Caco-2 (cell line): ENCODE measurements at places on chromosomes 5 and 9. TPM values are rescaled to one million over a fixed set of nuclear protein-coding genes. Genes with fewer than 3 reads are reported as not detected.

DNA sequence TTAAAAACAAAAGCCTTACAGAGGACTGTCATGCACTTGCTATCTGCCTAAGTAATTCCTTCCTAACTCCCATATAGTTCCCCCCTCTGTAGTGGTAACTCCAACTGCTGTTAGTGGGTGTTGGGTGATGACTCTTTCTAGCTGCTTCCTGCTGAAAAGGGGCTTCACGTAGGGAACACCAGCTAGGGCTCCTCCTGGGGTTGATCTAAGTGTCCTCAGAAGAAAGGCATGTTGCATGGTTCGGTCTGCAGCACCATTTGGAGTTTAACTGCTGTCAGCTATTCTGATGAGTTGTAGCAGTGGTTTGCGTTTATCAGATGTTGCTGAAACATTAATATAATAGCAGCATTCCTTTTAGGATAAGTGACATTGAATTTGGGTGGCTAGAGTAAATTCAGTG is 281.9 kb upstream of the TUSC1 start:
- H3K36me3 ChIP-seq = no peaks in the 10 kb centered on the region
- no peak overlapping the region for H3K4me3 ChIP-seq
- no peaks in the 10 kb centered on the region for H3K27me3 ChIP-seq
- H3K4me1 ChIP-seq = no peaks in the 10 kb centered on the region
- DNase-seq = no peak
- H3K27ac ChIP-seq = no peak overlapping the region

- H3K36me3 ChIP-seq = no peaks in the 10 kb centered on the region
- no peaks in the 10 kb centered on the region for H3K27me3 ChIP-seq
- H3K4me1 ChIP-seq = peaks cover 3% of the 10 kb centered on the region; the same call in 1 of the 2 replicates
- no peak overlapping the region for H3K4me3 ChIP-seq
- DNase-seq = no peak
Observed at GRCh38 chr5:31078956-31079355, 114.5 kb upstream of the CDH6 start.

GRCh38 chr9:73152953-73153352 is 1.3 kb downstream of the ANXA1 start:
- H3K27me3 ChIP-seq = no peaks in the 10 kb centered on the region
- H3K4me1 ChIP-seq = no peaks in the 10 kb centered on the region
- H3K4me3 ChIP-seq = no peak overlapping the region
- H3K36me3 ChIP-seq = no peaks in the 10 kb centered on the region
- DNase-seq = no peak

DNA sequence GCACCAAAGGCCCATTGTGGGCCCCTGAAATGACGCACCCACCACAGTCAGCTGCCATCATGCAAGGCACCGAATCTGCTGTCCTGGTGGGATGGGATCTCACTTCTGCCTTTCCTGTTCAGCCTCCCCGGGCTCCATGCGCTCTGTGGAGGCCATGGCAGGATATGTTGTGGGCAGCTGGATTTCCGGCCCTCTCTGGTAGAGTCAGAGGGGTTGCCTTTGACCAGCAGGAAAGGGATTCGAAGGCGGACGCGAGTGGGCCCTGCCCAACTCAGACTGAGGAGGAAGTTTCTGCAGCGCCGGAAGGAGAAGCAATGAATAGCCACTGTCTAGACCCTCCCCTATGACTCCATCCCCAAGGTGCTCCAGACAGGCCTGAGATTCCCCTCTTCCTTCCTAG is 35.5 kb downstream of the GADD45G start:
- DNase-seq = no peak
- no peaks in the 10 kb centered on the region for H3K4me1 ChIP-seq
- no peak overlapping the region for H3K4me3 ChIP-seq
- H3K27ac ChIP-seq = no peak overlapping the region
- no peaks in the 10 kb centered on the region for H3K36me3 ChIP-seq

DNA sequence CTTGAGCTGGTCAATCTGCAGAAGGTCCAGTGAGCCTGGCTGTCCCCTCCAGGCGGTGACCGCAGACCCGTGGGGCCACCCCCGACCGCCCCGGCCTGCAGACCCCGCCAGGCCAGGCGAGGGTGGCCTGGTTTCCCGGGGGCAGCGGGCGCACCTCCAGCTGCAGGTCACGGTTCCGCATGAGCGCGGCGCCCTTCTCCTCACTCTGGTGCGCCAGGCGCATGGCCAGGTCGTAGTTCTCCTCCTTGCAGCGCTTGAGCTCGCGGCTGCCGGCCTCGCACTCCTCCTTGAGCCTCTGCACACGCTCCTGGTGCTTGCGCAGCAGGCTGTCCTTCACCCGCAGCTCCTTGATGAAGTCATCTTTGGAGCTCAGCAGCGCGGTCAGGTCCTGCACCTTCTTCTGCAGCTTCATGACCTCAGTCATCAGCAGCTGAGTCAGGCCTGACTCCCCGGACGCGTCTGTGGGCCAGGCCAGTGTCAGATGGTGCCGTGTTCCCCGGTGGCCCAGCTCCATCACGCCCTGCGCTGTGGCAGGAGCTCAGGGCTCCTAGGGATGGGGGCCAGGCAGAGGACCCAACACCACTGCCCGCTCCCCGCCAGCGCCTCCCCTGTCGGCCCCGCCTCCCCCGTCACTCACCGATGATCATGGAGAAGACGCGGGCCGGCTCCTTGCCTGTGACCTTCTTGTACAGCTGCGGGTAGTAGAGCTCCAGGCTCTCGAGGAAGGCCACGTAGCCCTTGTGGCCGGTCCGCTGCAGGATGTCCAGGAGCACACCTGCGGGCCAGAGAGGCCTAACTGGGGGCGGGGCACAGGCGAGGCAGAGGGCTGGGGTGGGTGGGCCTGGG is 2.6 kb downstream of the CARD9 start:
- H3K36me3 ChIP-seq = no peaks in the 10 kb centered on the region
- no peak overlapping the region for H3K27ac ChIP-seq
- no peak overlapping the region for H3K4me3 ChIP-seq
- H3K4me1 ChIP-seq = peaks cover 20% of the 10 kb centered on the region
- no peaks in the 10 kb centered on the region for H3K27me3 ChIP-seq

DNA sequence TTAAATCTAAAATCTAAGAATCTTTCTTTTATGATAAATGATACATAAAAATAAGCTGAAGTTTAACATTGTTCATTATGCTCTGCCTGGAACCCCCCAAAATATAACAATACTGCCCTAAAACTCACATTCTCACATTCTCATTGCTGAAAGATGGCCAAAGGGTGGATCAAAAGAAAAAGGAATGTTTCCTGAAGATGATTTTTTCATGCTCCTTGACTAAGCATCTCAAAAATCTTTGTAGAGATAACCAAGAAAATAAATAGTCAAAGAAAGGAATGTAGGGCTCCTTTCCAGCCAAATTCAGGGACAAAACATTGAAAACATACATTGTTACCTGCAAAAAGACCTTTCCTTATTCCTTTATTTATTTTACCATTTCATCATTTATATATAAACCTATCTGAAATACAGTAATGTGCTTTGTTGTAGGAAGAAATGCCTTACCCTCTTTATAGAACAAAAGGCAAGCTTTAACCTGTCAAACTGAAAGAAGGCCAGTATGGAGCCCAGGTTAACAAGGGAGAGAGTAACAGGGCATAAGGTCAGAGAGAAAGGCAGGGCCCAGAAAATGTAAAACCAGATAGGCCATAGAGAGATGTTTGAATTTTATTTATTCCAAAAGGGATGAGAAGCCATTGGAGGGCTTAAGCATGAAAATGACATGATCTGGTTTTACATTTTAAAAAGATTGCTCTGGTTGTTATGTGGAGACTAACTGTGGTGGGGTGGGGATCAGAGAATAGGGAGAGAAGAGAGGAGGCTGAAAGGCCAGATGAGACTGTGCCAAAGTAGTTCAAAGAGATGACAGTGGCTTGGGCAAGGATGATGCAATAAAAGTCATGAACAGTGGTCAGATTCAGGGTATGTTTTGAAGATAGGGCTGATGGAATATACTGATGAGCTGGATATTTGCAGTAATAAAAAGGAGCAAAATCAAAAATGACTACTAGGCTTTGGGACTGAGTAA is 37.3 kb upstream of the CDK5RAP2 start:
- H3K27ac ChIP-seq = peak overlapping the region; percentile 42
- no peaks in the 10 kb centered on the region for H3K27me3 ChIP-seq
- H3K36me3 ChIP-seq = no peaks in the 10 kb centered on the region
- H3K4me3 ChIP-seq = no peak overlapping the region
- 0 out of 2 replicates have a peak, but pooled peaks cover 6% of the 10 kb centered on the region for H3K4me1 ChIP-seq
- no peak for DNase-seq

GRCh38 chr5:54743997-54744788 is 226.6 kb downstream of the SNX18 start:
- H3K27me3 ChIP-seq = no peaks in the 10 kb centered on the region
- H3K27ac ChIP-seq = no peak overlapping the region
- H3K4me3 ChIP-seq = no peak overlapping the region
- DNase-seq = no peak
- H3K36me3 ChIP-seq = no peaks in the 10 kb centered on the region
- H3K4me1 ChIP-seq = peaks cover 24% of the 10 kb centered on the region

- H3K4me3 ChIP-seq = no peak overlapping the region
- DNase-seq = no peak
- H3K27ac ChIP-seq = no peak overlapping the region
- H3K27me3 ChIP-seq = no peaks in the 10 kb centered on the region
- H3K36me3 ChIP-seq = no peaks in the 10 kb centered on the region
- no peaks in the 10 kb centered on the region for H3K4me1 ChIP-seq
Observed at GRCh38 chr9:16964228-16964627, 93.8 kb upstream of the BNC2 start.

- no peaks in the 10 kb centered on the region for H3K27me3 ChIP-seq
- H3K4me1 ChIP-seq = no peaks in the 10 kb centered on the region; the same call in 1 of the 2 replicates
- no peaks in the 10 kb centered on the region for H3K36me3 ChIP-seq
- H3K27ac ChIP-seq = no peak overlapping the region
- H3K4me3 ChIP-seq = no peak overlapping the region
- DNase-seq = no peak
Observed at GRCh38 chr9:98607787-98608186, 100.9 kb downstream of the GABBR2 start.

DNA sequence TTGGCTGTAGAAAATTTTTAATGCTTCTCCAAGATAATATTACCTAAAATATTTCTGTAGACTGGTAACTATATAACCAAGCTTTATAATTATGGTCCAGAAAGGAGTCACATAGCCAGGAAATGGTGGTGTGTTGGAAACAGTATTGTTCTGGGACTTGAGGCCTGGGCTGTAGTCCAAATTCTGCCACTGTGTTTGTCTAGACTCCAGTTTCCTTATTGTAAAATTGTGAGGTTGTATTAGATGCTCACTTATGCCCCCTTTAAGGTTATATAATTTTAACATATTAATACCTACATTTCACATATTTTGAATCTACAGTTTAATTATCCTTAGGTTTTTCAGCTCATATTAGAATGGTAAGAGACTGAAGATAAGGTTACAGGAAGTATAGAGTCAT is 42.4 kb downstream of the STX17 start:
- H3K27me3 ChIP-seq = no peaks in the 10 kb centered on the region
- no peak overlapping the region for H3K27ac ChIP-seq
- no peaks in the 10 kb centered on the region for H3K4me1 ChIP-seq
- DNase-seq = no peak
- H3K36me3 ChIP-seq = no peaks in the 10 kb centered on the region
- H3K4me3 ChIP-seq = no peak overlapping the region

DNA sequence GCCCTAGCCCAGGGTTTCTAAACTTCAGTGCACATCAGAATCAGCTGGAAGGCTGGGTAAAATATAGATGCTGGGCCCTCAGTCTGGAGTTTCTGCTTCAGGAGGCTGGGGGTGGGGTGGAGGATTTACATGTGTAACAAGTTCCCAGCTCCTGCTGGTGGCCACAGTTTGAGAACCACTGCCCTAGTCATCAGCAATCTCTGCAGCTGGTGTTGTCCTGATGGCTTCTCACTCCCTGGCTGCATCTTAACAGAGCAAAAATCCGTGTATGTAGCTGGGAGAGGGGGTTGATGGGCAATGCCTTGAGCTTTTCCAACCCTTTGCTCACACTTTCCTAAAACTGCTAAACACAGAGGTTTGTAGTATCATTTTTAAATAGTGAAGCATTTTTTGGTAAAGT is 186.0 kb upstream of the KLF9 start:
- no peak for DNase-seq
- H3K36me3 ChIP-seq = no peaks in the 10 kb centered on the region
- no peaks in the 10 kb centered on the region for H3K4me1 ChIP-seq
- H3K27me3 ChIP-seq = no peaks in the 10 kb centered on the region
- no peak overlapping the region for H3K27ac ChIP-seq

- no peak for DNase-seq
- H3K4me1 ChIP-seq = no peaks in the 10 kb centered on the region; the same call in 1 of the 2 replicates
- no peaks in the 10 kb centered on the region for H3K36me3 ChIP-seq
- no peak overlapping the region for H3K4me3 ChIP-seq
Observed at GRCh38 chr5:169914766-169915165, 65.5 kb downstream of the INSYN2B start.

DNA sequence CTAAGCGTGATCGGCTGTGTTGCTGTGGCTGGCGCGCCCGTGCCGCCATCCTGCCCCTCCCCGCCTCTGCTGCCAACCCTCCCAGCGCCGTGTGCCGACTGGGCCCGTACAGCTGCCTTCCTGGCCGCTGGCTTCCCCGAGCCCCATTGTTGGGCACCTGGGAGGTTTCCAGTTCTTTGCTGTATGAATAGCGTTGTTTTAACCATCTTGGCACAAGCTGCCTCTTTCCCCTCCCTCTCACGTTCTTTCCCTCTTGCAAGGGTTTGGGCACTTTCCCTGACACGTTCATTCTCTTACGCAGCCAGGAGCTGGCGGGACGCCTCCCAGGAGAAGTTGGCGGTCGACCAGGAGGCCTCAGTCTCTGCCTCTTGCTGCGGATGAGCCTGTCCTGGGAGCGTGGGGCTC is 43.1 kb upstream of the RXRA start:
- no peaks in the 10 kb centered on the region for H3K4me1 ChIP-seq
- no peak overlapping the region for H3K4me3 ChIP-seq
- DNase-seq = no peak
- H3K36me3 ChIP-seq = no peaks in the 10 kb centered on the region
- H3K27ac ChIP-seq = no peak overlapping the region
- no peaks in the 10 kb centered on the region for H3K27me3 ChIP-seq

- no peak overlapping the region for H3K4me3 ChIP-seq
- no peaks in the 10 kb centered on the region for H3K27me3 ChIP-seq
- no peak for DNase-seq
- H3K36me3 ChIP-seq = no peaks in the 10 kb centered on the region
- no peaks in the 10 kb centered on the region for H3K4me1 ChIP-seq
Observed at GRCh38 chr9:36704148-36704547, 131.5 kb downstream of the MELK start.

DNA sequence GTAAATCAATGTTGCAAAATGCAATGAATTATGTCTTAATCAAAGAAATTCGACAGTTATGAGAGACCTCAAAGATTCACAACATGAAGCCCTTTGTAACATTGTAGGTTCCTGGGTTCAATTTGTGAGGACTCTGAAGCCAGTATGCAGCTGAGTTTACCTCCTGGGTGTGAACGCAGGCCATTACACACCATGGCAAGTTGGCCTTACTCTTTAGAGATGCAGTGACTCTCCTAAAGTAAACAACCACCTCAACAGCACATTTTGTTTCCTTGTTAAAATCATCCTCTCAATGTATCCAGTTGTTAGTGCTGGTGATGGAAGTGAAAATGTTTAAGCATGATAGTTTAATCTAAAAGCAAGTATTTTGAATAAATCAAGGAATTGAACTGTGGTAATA is 73.8 kb downstream of the JAKMIP2 start:
- no peaks in the 10 kb centered on the region for H3K4me1 ChIP-seq
- DNase-seq = no peak
- no peak overlapping the region for H3K4me3 ChIP-seq
- no peaks in the 10 kb centered on the region for H3K27me3 ChIP-seq
- no peak overlapping the region for H3K27ac ChIP-seq

PTPN3 gene
- total RNA-seq = 12.1 and 12.4 TPM in 2 replicates

C9orf153 gene
- total RNA-seq = 0.21 TPM in 1 of 2 replicates, not detected in the other

DMRT3 gene
- not detected in 2 replicates for total RNA-seq

FCN2 gene
- not detected in 2 replicates for total RNA-seq

STPG3 gene
- not detected in 2 replicates for total RNA-seq

RLN1 gene
- total RNA-seq = 0.44 TPM in 1 of 2 replicates, not detected in the other

SH3RF2 gene
- total RNA-seq = 49.4 and 55.0 TPM in 2 replicates

IFNK gene
- total RNA-seq = not detected in 2 replicates

PPP3R2 gene
- total RNA-seq = not detected in 2 replicates

SPARC gene
- 16.1 and 22.7 TPM in 2 replicates for total RNA-seq

PCDHB13 gene
- 0.12 TPM in 1 of 2 replicates, not detected in the other for total RNA-seq
